ENCODE measurements at places on chromosomes 12 and 14.
A peak's percentile ranks its signal among the peaks of the same experiment; 100 is the strongest.

DNA sequence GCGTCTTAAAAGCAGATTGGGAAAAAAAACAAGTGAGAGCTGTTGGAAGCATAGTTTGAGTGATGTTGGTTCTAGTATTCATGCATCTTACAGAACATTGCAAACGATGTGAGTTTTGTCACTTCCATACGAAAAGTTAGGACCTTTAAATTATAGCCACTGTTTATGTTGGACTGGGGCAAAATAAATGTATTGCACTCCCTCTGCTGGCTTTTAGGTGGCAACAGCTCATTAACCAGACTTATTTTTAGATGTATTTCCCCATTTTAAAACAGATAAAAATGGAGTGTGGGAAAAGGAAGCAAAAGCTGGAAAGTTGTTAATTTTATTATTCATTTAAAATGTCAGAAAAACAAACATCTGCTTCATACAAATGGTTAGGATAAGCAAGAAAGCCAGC, 111.9 kb downstream of the LGR5 start:
- ATAC-seq, result peak; percentile 60

DNA sequence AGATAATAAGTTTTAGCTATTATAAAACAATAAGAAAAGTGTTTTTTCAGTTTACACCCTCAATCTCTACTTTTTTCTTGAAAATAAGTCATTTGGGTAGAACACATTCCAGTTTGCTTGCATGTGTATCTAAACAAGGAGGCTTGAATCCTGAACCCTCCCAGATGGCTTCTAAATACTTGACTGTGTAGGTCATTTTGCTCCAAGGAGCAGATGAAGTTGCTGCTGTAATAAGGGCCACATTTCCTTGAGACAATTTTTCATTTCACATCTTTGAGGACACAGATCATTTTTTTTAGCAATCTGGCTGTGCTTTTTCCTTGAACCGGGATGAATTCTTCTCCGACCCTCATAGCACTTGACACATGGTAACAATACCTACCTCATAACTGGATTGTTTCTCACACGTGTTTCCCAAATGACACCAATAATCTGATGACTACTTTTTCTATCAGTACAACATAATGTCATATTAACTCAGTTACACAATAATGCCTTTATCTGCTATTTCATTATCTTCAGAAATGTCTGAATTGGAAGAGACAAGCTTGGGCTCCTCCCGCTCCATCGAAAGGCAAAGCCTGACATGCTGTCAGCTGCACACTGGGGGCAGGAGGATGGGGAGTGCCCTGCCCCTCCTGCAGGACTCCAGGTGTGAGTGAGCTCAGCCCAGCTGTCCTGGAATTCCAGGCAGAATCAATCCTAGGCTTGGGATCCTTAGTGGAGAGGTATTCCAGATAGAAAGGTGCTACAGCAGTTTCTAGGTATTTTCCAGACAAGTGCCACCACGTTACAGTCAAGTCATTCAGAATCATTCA, 30.9 kb downstream of the GPHB5 start:
- no peak for ATAC-seq

- no peak for ATAC-seq
Observed at GRCh38 chr12:1962051-1963020, 41.9 kb downstream of the DCP1B start.

- peak; percentile 25 for ATAC-seq
Observed at GRCh38 chr14:94132285-94132887, 3.0 kb upstream of the IFI27L2 start.
